Right kidney (tissue), 9 donors: ENCODE measurements at places on chromosomes 6 and 20.

GRCh38 chr20:48728042-48728825, 99.6 kb downstream of the PREX1 start:
- DNase-seq, result no peak

DNA sequence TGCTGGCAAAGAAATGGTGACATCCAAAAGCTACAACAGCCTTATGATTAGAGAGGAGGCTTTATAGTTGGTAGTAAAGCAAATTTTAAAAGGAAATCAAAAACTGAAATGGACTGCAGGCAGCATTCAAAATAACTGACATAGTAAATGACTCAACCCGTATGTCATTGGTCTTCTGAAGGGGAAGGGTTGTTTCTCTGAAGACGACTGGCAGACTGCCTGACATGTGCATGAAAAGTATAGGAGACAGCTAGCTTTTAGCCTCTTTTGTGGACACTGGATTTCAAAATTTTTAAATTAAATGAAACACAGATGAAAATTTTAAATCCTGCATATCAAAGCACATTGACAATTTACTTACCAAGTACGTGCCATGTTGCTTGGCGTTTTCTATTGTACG, 90.7 kb downstream of the TRMT6 start:
- no peak for DNase-seq

DNA sequence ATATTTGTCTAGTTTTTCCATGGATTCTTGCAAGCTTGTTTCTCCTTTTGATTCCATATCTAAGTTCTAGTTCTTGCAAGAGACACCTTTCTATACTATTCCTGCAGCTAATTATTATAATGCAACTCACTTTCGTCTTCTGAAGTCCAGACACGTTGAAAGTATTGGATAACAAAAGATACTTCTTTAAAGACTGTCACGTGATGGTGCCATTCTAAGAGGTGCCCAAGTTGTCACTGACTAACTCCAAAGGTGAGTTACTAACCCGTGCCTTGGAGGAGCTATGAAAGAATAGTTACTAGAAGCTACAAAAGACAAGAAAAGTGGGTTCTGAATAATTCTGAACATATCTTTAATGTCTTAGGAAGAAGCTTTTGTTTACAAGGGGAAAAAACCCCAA, 322.6 kb downstream of the HDGFL1 start:
- no peak for DNase-seq

GRCh38 chr6:129314575-129314974, 395.4 kb downstream of the ARHGAP18 start:
- DNase-seq, result no peak

DNA sequence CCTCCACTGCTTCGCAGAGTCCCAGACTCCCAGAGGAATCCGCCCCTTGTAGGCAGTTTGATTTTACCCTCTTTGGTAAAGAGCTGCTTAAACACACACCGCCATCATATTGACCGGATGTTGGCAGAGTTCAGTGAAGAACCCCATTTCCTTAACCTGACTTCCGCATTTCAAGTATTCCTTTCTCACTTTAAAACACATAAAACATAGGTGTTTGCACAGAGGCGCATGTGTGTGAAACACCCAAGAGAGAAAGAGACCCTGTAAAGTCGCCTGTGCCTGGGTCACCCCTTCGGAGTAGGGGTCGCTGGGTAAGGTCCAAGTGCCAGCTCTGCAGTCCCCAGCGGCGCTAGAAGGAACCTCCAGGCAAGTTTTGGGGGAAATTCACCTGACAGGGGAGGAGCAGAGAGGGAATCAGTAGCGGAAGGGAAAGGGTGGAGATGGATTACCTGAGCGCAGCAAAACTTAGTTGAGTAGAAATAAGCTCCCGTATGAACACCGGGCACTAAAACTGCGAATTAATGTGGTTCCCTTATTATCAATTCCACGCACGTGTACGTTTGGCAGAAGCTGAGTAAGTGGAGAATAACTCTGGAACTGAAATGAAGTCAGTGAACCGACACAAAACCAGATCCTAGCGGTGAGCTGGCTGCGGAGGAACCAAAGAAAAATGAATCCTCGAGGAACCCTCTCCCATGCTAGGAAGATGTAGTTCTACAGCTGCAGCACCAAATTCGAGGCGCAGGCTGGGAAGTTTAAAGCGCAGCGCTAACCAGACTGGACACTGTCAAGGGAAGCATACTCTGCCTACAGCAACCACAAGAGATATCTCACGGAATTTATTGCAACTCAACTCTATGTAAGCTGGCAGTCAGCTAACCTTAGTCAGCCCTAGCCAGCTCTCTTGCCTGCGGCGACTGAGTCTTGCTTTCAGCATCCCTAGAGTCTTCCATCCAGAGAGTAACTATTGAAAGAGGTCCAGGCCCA, 3.5 kb upstream of the HTR1B start:
- peak; percentile 36 for DNase-seq

GRCh38 chr6:150788089-150788488, 77.4 kb upstream of the MTHFD1L start:
- DNase-seq, result peak; percentile 29

DNA sequence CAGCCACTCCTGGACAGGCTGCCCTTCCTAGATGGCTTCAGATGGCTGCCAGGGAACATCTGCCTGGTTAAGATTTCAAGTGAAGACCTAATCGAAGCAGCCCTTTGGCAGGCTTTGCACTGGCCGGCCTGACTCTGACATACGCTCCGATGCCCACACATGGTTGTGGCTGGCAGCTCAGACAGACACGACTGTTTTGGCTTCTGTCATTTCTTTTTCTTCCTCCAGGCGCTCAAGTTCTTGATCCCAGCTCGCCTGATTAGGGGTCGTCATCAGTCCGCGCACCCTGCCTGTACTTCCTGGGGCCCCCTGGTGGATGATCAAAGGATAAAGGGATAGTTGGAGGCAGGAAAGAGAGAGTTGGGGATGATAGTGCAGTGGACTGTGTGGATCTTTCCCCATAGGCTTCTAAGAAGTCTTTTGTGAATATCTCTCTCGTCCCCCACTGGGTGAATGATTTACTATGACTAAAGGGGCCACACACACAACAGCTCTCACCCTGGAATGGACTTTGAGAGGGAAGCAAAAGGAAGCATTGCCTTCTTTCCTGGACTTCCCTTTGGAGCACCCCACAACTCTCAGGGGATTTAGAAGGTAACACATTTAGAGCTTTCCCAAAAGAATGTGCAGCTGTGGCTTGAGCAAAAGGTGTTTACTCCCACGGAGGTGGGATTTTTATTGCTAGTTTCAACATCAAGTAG, 21.4 kb upstream of the TRAM2 start:
- DNase-seq, result peak; percentile 64

DNA sequence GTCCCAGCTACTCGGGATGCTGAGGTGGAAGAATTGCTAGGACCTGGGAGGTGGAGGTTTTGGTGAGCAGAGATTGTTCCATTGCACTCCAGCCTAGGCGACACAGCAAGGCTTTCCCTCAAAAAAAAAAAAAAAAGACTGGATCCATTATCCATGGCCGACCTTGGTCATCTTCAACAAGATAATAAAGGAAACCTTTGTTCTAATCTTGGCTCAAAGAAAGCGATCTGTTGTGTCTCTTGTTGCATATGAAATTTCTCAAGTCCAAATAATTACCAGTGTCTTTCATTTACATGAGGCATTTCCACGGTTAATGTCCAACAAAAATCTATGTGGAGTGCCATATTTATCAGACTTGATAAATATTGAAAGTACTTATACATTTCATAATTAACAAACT, 23.7 kb upstream of the KIF16B start:
- DNase-seq, result no peak

- no peak for DNase-seq
These were observed 3.3 kb downstream of the ADGRB3 start for GRCh38 chr6:68638230-68638900.

GRCh38 chr6:168562576-168563151, 121.7 kb downstream of the SMOC2 start:
- peak; percentile 27 for DNase-seq

GRCh38 chr6:130394246-130394645, 28.4 kb downstream of the TMEM200A start:
- DNase-seq, result no peak

- no peak for DNase-seq
These were observed 13.5 kb downstream of the ZHX3 start for GRCh38 chr20:41304002-41304401.

DNA sequence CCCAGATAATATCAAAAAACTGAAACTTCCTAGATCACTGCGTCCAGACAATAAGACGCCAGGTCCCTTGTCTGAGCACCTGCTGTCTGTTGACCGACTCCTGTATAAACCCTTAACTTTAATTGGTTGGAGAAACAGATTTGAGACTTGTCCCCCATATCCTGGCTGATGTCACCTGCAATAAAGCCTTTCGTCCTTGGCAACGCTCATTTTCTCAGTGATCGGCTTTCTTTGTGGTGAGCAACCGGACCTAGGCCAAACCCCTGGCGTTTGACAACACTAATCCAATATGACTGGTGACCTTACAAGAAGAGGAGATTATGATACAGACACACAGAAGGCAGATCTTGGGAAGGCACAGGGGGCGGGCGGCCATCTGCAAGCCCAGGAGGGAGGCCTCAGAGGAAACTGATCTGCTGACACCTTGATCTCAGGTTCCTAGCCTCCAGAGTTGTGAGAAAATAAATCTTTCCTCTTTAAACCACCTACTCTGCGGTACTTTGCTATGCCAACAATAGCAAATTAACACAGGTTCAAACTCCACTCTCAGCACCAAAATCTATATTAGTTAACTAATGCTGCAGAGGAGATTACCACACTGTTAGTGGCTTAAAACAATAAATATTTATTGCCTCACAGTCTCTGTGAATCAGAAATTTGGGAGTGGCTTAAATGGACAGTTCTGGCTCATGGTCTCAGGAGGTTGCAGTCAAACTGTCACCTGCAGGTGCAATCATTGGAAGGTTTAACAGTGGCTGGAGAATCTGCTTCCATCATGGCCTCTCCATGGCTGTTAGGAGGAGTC, 178.7 kb downstream of the OTOR start:
- DNase-seq, result no peak

GRCh38 chr20:43820731-43821330, 93.8 kb upstream of the TOX2 start:
- no peak for DNase-seq

GRCh38 chr20:9040863-9041524, 27.9 kb upstream of the PLCB4 start:
- DNase-seq, result no peak

GRCh38 chr20:17618673-17619013, 48.8 kb downstream of the DSTN start:
- no peak for DNase-seq

DNA sequence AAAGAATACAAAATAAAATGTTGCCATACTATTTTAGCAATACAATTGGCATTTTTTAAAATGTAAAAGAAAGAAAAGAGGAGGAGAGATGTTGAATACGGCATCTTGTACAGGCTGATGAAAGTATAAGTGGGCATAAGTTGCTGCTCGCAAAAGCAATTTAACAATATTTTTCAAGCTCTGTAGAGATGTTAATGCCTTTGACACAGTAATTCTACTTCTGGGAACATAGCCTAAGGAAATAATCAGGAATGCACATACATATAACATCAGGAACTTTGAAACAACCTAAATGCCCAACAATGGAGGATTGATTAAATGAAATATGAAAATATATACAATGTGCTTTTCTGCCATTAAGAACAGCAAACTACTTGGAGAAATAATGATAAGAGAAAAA, 80.2 kb downstream of the LRRC1 start:
- no peak for DNase-seq

DNA sequence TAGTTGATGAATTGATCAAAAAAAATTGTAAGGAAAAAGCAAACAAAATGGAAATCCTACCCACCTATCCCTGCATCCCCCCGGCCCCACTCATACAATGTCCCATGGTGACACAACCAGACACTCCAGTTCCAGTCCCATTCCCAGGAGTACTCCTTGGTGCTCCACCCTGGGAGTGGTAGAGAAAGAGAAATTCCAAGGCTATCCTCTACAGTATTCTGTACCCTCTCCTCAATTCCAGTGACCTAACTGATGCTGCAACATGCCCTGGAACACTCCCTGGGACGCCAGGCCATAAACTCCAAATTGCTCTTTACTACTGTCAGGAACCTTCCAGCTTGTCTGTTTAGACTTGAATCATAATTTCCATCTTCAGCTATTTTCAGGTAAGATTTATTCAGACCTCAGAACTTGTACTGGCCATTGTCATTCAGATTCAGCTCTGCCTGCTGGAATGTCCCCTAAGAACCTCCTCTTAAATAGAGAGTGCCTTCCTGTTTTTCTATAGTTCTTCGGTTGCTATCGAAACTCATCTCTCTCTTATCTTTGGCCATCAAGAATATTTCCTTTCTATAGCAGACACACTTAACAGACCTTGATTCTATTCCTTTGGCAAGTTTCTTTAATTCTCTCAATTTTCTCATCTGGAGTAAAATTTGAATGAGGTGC, 8.7 kb downstream of the GPX6 start:
- DNase-seq, result no peak

DNA sequence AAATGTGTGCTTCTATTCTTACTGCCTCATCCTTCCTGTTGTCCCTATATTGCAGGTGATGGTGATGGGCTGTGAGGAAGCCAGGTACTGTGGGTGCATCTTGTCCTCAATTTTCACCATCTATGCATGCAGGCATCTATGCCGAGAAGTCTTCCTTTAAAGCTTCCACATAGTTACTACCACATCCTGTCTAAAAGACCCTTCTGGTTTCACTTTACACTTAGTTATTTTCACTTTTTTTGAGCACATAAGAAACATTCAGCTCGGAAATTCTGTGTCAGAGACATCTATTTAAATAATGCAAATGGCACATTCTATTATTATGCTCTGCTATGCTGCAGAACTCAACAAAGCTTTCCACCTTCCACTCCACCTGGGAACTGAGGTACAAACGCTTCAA, 28.2 kb upstream of the FABP7 start:
- no peak for DNase-seq

- no peak for DNase-seq
These were observed 176.1 kb upstream of the HDDC2 start for GRCh38 chr6:125477844-125478243.

DNA sequence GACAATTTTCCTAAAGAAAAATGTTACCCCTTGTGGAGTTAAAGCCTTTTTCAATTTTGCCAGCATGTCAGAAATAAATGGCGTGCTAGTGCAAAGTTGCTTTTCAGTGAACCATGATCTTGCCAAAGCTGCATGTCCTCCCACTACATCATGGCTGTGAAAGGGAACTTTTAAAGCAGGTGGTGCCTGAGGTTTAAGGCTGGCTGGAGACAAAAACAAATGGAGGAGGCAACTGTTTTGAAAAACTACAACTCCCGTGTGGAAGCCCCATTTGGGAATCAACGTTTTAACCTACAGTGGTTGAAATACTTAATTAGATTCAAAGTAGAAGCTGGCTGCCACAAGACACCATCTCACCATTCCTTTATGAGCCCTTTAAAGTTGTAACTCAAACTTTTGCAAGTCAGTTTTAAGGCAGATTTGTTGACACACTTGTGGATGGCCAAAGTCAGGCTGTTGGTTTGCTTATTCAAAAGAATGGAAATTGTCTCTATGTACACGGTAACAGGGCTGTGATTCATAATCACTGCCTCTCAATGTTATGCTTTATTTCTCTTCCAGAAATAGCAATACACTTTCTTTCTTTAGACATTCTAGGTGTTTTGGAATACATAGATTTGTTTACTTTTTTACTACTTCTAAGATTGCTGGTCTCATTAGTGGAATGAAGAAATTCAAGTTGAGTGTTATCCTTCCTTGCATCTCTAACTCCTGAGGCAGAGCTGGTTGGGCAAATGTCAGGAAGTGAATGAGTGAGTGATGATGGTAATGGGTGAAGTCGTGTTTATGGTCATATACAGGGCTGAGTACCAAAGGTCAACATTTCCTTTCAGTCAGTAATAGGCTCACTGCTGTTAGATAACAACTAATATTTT, 196.4 kb upstream of the GMDS start:
- DNase-seq, result no peak

GRCh38 chr6:151478670-151479069, 15.1 kb upstream of the CCDC170 start:
- no peak for DNase-seq
